ENCODE measurements at places on chromosomes 6 and 20. TPM values are rescaled to one million over a fixed set of nuclear protein-coding genes. Genes with fewer than 3 reads are reported as not detected.

DEFB118 gene
- polyA plus RNA-seq, result not detected

OOEP gene
- polyA plus RNA-seq, result not detected

MAP7 gene
- 4.1 TPM for polyA plus RNA-seq

ANGPT4 gene
- polyA plus RNA-seq, result 0.15 TPM

SPDEF gene
- polyA plus RNA-seq, result 0.96 TPM

TREM2 gene
- not detected for polyA plus RNA-seq

PNPLA1 gene
- polyA plus RNA-seq, result not detected

TCP11 gene
- not detected for polyA plus RNA-seq

FAM209B gene
- polyA plus RNA-seq, result 0.26 TPM

COL12A1 gene
- polyA plus RNA-seq, result 0.59 TPM

EYA2 gene
- not detected for polyA plus RNA-seq
